GOT3 (cell line): ENCODE measurements at places on chromosomes 5 and 9.

- DNase-seq: no peak
Measured at GRCh38 chr9:78982849-78983248, 588.9 kb upstream of the TLE4 start.

GRCh38 chr5:90170261-90170660, 239.3 kb downstream of the CETN3 start:
- no peak for DNase-seq

GRCh38 chr9:91117959-91118703, 243.6 kb downstream of the AUH start:
- no peak for DNase-seq

DNA sequence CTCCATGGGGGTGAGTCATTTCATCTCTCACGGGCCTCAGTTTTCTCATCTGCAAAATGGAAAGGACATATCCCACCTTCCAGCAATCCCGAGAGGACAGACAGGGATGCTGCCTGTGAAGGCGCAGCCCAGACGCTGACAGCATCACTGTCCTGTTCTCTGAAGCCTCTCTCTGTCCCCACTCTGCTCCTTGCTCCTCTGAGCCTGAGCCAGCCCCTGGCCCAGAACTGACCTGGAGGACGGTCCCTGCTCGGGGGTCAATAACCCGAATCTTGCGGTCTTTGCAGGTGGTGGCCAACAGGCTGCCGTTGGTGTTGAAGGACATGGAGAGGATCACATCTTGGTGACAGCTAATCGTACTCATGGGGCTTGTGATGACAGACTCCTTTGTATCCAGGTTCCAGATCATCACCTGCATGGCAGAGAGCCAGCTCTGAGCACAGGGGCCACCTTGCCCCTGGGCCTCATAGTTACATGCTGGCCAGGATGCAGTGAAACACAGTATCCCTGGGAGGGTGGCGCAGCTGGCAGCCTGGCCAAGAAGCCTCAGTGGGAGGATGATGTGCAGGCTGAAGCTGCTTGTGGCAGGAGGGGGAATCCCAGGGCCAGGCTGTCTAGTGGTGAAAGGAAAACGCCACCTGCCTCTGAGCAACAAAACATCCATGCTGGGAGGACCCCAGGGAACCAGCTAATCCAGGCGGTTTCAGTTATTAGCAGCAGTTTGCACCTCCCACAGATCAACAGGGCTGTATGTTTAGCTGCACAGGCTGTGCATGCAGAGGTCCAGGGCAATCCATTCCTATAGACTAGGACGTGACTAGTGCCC, 14.0 kb upstream of the TRIM14 start:
- DNase-seq: no peak

DNA sequence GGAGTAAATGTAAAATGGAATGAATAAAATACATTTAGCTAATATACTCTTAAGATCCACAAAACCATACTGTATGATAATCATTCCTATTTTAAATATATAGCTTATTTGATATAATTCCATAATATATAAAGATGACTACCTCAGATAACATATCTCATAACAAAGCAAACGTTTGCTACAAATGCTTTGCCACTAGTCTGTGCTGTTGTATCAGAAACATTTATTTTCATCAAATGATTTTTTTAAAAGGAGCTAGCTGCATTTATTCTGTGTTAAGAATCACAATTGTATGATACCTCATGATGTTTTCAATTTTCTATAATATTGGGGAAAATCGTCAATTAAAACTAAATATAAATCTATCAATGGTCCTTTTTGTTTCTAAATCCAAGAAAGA, 567.2 kb downstream of the PTPRD start:
- no peak for DNase-seq

- no peak for DNase-seq
Measured at GRCh38 chr5:39100301-39100850, 26.2 kb upstream of the RICTOR start.

DNA sequence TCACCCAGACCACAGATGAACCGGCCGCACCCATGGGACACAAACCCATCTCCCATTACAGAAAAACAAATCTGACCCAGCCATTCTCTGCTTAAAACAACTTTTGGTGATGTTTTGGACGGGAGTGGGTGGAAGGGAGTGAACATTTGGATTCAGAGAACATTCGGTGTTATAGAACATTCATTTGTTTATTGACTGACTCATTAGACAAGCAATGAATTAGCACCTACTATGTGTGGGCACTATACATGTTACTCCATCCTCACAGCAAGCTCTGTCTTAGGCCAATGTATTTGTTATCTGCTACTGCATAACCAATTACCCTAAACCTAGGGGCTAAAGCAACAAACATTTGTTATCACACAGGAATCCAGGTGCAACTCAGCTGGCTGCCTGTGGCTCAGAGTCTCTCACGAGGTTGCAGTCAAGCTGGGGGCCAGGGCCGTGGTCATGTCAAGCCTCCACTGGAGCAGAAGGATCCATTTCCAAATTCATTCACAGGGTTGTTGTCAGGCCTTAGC, 5.1 kb upstream of the ERGIC1 start:
- no peak for DNase-seq

- no peak for DNase-seq
Measured at GRCh38 chr5:168833936-168834335, 254.8 kb upstream of the PANK3 start.

DNA sequence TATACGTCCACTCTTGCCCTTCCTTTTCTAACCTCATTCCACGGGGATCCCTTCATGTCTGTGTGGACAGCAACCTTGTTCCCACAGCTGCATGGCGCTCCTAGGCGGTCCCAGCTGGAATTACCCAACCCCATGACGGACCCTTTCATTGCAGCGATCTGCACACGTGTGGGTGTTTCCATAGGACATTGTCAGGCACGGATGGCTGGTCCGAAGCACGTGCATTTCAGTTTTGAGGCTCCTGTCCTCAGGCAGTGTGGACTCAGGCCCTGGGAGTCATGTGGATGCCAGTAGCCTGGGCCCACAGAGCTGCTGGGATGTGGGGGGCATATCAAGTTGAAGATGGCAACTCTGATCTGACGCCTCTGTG, 15.0 kb downstream of the CARD19 start:
- DNase-seq: no peak

GRCh38 chr5:117679046-117679445, 1104.4 kb upstream of the SEMA6A start:
- DNase-seq: no peak

- DNase-seq: no peak
Measured at GRCh38 chr5:127685662-127686061, 17.5 kb upstream of the CCDC192 start.

GRCh38 chr9:23254404-23255184, 571.4 kb downstream of the ELAVL2 start:
- DNase-seq: no peak

DNA sequence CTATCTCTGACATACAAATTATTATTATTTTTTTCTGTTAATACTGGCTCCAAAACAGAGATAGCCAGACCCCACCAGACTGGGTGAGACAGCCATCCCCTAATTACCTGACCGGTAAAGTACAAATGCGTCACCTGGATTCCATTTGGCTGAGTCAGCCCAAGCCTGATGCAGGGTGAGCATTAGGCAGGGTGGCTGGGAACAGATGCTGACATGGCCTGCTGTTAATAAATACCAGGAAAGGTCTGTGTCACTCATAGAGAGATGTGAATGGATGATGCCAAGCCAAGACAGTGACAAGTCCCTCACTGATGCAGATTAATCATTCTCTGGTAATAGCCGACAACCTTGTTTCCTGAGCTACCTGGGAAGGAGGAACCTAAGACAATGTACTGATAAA, 183.5 kb downstream of the TRIM32 start:
- DNase-seq: no peak

DNA sequence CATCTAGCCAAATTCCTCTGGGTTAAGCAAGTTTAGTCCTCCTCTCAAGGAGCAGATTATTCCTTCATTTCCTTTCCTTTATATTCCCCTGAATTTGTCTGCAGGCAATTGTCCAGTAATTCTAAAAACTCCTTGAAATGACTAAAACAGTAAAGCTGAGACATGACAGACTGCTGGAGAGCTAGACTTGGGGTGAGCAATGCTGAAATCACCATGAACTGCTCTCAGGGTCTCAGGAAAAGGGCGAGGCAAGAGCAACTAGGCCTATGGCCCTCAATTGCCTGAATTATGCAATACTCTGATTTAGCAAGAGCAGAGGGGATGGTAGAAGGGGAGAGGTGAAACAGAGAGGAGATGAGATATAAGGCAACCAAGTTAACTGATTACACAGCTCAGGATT, 172.9 kb upstream of the NREP start:
- DNase-seq: no peak

GRCh38 chr9:13596383-13596970, 317.0 kb upstream of the MPDZ start:
- no peak for DNase-seq

DNA sequence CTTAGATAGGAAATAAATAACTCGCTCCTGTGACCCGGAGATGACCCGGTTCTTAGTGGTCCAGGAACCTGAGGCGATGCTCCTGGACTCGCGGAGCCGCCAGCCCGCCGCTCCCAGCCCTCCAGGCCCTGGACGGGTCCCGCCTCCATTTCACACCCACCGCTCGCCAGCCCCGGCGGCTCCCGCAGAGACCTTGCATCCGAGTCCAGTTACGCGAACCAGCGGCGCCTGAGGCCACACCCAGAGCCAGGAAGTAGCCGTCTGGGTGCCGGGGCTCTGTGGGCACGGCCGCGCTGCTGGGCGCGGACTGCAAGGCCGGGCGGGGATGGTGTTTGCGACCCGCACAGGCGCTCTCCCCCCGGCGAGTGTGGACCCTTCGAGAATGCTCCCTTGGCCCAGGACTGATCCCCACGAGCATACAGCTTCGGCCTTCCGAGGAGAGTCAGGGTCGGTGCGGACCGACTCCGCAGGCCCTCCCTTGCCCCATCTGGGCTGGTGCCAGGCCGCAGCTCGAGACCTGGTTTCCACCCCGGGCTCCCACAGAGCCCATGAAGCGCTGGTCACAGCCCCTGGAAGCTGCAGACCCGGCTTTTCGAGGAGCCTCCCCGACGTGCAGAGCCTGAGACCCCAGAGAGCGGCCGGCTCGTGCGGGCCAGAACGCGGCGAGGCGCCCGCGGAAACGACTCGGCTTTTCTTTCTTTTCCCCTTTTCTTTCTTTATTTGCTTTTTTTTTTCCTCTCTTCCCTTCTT, 5.2 kb upstream of the BARX1 start:
- no peak for DNase-seq

DNA sequence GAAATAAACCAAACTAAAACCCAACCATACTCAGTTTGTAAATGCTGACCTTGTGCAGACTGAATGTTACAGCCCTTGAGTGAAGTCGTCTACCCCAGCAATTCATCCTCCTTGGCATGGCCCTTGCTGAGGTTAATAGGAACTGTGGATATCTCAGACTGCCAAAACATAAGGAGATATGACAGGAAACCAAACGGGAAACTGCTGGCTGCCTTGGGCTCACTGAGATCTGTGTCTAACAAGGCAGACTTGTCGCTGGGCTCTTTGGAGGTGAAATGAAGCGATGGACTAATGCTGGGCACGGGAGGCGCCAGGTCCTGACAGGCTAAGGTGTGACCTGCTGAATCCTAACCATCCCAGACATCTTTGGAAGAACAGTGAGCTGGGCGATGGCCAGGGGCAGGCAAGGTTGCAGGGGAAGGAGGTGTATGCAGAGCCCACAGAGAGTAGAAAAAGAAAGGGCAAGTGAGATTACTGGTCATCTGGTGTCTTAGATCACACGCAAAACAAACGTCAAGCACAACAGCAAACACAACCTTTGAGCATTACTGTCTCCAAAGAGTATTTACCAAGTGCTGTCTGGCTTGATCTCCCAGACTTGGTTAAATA, 44.6 kb upstream of the ALDH1A1 start:
- no peak for DNase-seq

GRCh38 chr5:36392186-36392585, 90.5 kb upstream of the RANBP3L start:
- DNase-seq: no peak

GRCh38 chr5:18394443-18394804, 760.2 kb downstream of the TAF11L14 start:
- no peak for DNase-seq

DNA sequence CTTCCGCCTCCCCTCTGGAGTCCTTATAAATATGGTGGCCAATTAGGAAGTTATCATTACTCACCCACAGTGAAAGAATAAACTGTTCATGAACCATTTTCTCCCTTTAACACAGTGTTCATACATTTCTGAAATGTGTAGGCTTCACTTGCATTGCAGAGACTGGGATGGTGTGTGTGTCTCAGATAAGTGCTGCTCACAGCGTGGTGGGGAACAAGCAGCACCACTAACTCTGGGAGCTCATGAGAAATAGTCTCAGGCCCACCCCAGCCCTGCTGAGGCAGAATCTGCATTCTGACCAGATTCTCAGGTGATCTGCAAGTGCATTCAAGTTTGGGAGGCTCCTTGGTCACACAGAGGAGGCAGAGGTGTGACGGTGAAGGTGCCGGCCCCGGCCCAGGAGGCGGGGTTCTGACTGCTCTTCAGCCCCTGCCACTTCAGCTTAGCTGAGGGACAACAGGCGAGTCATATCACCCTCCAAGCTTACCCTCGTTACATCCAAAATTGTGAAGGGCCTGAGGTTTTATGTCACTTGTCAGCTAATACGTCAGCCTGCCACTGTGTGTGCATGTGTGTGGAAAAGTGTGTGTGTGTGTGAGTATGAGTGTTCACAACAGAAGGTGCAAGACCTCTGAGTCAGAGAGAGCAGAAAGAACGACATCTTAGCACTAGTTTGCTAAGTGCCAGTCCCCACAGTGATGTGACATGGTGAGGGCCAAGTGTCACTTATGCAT, 34.7 kb downstream of the DAP start:
- no peak for DNase-seq

DNA sequence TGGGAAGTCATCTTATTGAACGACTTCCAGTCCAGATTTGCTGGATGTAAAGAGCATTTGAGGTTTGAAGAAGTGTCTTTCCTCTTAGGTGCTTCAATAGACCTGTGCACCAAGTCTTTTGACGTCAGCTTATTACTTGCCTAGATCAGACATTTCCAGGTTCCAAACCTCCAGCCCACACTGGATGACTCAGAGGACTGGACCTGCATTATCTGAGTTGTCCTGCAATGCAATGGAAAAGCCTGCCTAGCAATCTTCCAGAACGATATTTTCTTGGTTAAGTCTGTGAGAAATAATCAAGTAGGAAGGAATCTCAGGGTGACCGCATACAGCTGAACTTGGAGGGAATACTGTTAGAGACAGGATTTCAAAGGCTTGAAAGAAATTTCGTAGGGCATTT, 147.2 kb upstream of the MOCS2 start:
- no peak for DNase-seq

- no peak for DNase-seq
Measured at GRCh38 chr9:125538092-125538473, 168.9 kb downstream of the MAPKAP1 start.

DNA sequence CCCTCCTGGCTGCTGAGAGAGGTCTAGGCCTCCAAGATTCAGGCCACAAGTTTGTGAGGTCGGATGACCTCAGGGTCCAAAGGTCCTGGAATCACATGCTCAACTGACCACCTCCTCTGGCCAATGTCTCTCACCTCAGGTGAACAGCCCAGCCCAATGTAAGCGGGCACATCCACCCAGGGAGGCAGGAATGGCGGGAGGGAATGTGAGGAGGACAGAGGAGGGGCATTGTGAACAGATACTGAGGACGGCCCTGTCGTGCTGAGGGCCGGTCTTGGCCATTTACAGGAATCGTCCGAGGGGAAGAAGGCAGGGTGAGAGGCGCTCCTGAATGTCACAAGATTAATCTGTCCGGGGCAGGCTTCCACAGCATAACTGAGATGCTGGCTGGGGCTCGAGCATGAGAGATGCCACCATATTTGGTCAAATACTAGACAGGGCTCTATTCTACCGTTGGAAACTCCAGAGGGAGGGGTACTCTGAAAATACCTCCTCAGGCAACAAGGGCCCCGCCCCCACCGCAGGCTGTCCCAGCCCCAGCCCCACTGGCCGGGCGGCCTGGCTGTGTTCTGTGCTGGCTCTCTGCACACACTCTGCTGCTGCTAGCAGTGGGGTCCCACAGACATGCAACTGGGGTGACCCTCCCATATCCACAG, 1.5 kb upstream of the IL17B start:
- DNase-seq: no peak
